ENCODE measurements at places on chromosomes 1 and 21.

GRCh38 chr1:56430141-56430839 is 149.1 kb downstream of the PLPP3 start:
- no peak for DNase-seq

GRCh38 chr1:25082216-25082899 is 149.9 kb downstream of the SYF2 start:
- DNase-seq = no peak

- no peak for DNase-seq
Observed at GRCh38 chr1:39387452-39387851, 104.0 kb upstream of the BMP8A start.

DNA sequence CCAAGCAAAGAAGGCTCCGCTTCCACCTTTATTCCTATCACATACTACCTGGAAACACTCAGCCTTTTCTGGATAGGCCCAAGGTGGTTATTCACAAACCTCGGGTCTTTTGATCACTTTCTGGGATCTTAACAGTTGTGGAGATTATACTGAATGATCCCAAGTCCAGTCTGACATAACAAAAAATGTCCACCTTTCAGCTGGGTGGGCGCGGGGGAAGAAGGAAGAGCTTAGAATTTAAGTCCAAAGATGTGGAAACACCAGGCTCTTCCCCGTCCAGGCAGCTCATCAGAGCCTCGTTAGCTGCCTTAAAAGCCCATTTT is 338 bp upstream of the C1orf53 start:
- no peak for DNase-seq

GRCh38 chr1:176560681-176561080 is 97.7 kb downstream of the PAPPA2 start:
- no peak for DNase-seq

DNA sequence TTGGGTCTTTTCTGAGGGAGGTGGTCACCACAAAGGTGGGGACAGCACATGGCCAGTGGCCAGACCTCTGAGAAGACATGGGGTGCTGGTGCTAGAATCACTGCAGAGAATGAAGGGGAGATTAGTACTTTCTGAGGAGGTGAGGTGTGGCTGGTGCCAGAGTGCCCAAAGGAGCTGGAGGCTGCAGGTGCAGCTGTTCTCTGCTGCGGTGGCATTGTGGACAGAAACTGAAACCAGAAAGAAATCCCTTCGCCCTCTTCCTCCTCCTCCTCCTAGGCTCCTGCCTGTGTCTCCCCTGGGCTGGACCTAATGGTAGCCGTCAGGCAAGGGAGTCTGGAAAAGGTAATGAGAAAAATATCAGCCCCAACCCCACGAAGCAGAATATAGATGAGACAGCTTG is 261.7 kb downstream of the TM2D1 start:
- DNase-seq = no peak

- DNase-seq = no peak
Observed at GRCh38 chr1:60033066-60033465, 40.5 kb downstream of the C1orf87 start.
